SIG-M5 (cell line): ENCODE measurements at places on chromosomes 4 and X.

- no peak for DNase-seq
Measured at GRCh38 chrX:134801267-134801666, 143.0 kb upstream of the PLAC1 start.

GRCh38 chrX:142238536-142238935 is 33.4 kb upstream of the MAGEC2 start:
- no peak for DNase-seq

- DNase-seq: no peak
Measured at GRCh38 chr4:148437439-148437838, 4.8 kb downstream of the NR3C2 start.

GRCh38 chrX:106891762-106892460 is 11.2 kb downstream of the RIPPLY1 start:
- DNase-seq: no peak

DNA sequence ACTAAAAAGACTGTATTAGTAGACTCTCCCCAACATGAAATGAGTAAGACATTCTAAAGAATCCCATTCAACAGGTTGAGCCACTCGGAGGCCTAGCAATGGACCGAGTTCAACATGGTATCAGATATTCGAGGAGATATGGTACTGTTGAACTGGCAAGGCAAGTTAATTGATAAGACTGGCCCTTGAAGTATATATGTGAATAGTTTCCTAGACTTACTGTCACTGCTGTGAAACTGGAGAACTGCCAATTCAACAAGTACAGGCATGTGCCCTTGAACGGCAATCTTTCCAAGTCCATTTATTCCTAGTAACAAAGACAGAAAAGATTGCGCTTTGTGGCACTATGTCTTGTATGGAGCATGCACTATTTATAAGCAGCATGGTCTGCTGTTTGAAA is 24.4 kb downstream of the FAT1 start:
- DNase-seq: no peak

GRCh38 chrX:45757272-45757671 is 556.6 kb upstream of the DIPK2B start:
- no peak for DNase-seq

- DNase-seq: no peak
Measured at GRCh38 chrX:136549226-136549625, 17.2 kb downstream of the VGLL1 start.

- DNase-seq: no peak
Measured at GRCh38 chr4:40736910-40737309, 12.8 kb upstream of the NSUN7 start.

DNA sequence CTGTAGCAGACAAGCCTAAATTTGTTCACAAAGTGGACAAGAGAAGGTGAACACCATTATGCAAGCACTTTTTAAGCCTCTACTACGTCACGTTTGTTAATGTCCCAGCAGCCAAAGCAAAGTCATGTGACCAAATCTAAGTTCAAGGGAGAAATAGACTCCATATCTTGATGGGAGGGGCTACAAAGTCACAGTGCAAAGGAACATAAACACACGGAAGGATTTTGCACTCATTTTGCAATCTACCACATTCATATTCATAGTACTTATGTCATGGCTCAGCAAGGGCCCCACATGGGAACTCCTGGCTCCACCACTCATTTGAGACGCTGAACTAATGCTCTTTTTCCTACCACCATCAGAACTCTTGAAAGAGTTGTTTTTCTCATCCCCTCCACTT is 139.0 kb upstream of the JADE1 start:
- DNase-seq: no peak

- no peak for DNase-seq
Measured at GRCh38 chr4:42397635-42398170, 415 bp downstream of the SHISA3 start.

DNA sequence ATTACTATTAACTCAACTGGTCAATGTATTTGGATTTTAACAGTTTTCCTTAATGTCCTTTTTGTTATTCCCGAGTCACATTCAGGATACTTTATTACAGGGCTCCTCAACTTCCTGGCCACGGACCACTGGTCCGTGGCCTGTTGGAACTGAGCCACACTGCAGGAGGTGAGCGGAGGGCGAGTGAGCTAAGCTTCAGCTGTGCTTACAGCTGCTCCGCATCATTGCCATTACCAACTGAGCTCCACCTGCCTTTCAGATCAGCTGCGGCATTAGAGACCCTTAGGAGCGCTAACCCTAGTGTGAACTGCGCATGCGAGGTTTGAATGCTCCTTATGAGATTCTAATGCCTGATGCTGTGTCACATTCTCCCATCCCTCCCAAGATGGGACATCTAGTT is 591.7 kb downstream of the CCSER1 start:
- DNase-seq: no peak

GRCh38 chr4:89270792-89271191 is 36.8 kb downstream of the GPRIN3 start:
- no peak for DNase-seq

- no peak for DNase-seq
Measured at GRCh38 chr4:28176942-28177341, 1316.3 kb downstream of the STIM2 start.

- DNase-seq: no peak
Measured at GRCh38 chr4:128830906-128831503, 21.5 kb downstream of the JADE1 start.

DNA sequence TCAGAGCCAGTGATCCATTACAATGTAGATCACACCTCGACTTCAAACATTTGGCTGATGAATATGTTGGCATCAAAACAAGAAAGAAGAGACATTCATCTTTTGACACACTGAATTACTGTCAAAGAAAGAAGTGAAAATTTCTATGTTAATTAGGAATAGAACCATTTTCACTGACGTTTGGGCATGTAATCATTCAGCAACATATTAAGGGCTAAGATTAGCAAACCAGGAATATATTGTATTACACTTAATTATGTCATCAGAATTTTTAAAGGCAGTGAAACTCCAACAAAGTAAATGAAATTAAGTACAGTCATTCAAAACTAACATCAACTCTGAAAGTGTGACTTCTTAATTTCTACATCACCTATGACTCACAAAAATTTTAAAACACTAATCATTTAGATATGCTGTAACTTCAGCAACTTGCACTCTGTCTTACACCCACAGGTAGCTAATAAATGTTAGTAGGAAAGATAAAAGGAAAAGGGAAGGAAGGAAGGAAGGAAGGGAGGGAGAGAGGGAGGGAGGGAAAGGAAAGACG is 1.4 kb upstream of the SMR3A start:
- DNase-seq: no peak

- DNase-seq: no peak
Measured at GRCh38 chr4:147354237-147354636, 126.7 kb upstream of the EDNRA start.

DNA sequence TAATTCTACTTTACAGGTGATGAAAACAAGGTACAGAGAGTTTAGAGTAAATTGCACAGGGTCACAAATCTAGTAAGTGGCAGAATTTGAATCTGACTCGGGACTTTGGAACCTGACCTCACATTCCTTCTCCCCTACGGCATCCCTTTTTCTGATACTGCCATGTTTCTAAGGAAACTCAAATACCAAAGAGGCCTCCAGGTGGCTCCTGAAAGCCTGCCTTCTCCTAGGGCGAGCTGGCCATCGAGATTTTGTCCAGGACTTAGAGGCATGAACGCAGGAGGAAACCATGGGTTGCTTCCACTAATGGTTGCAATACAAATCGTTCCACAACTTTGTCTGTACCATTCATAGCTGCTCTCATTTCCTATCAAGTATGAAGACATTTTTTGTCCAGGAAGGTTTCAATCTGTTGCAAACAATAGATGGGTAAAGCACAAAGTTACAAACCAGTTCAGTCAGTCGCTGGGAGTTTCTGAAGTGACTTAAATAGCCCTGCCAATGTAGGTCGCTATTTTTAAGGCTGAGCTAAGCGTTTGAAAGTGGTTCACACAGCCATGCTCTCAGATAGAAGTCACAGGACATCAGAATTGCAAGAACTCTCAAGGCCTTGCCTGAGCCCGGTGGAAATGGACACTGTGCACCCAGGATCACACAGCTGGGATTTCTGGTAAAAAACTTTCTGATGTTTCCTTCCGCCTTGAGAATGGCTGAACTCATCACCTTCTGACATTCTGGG is 296.6 kb upstream of the PRPS2 start:
- DNase-seq: no peak

GRCh38 chr4:152983221-152983620 is 47.1 kb downstream of the FHDC1 start:
- no peak for DNase-seq

- DNase-seq: no peak
Measured at GRCh38 chr4:159447296-159447695, 344.4 kb downstream of the RAPGEF2 start.

GRCh38 chr4:165656829-165657490 is 216.1 kb upstream of the TLL1 start:
- no peak for DNase-seq

DNA sequence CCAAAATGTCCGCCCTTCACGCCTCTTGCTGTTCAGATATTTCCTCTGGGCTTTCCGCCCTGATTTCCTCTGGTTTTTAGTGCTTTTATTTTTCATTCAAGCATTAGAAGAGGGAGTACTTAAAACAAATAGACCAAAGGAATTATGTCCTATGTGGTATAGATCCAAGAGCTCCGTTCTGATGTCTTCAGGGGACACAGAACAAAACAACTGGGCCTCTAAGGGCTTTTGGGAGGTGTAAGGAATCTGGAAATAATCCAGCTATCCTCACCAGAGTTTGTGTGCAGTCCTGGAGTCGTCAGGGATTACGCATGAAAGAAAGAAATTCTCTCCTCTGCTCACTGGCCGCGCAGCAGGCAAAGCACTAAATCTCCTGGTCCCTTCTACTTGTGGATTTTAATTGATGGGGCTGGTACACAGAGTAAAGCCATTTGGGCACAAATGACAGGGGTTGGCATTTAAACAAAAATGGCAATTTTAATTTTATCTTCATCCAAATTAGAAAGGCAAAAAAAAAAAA is 999.2 kb downstream of the ADGRL3 start:
- DNase-seq: no peak

DNA sequence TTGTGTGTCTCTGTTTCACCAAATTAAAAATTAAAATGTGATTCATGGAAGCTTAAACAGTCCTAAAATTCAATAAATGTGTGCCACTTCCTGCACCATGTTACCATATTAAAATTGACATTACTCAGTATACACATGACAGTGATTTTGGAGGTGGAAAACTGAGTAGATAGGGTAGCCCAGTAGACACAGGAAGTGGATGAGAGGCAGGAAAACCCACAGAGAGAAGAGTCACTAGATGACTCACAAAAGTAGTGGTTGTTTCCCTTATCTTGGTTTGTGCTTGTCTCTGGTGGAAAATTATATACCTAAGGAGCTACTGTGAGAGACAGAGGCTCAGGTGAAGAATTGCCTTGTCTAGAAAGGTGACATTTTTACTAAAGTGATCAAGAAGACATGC is 375.8 kb upstream of the CXorf51B start:
- DNase-seq: no peak

- no peak for DNase-seq
Measured at GRCh38 chrX:125953814-125954213, 212.3 kb downstream of the DCAF12L2 start.
